Left colon (tissue), 2 donors: ENCODE measurements at places on chromosomes 4 and X. TPM values are rescaled to one million over a fixed set of nuclear protein-coding genes. Genes with fewer than 3 reads are reported as not detected.

- DNase-seq = no peak
Measured at GRCh38 chrX:23952984-23953907, 45.4 kb downstream of the CXorf58 start.

FAM47E gene
- 6.5 TPM for total RNA-seq

TLL1 gene
- total RNA-seq = 2.4 TPM

- DNase-seq = no peak
Measured at GRCh38 chr4:149709640-149710039, 106.0 kb downstream of the IQCM start.

- no peak for DNase-seq
Measured at GRCh38 chrX:29145316-29145715, 558.1 kb downstream of the IL1RAPL1 start.
